ENCODE measurements at places on chromosomes 1 and 21.
A peak's percentile ranks its signal among the peaks of the same experiment; 100 is the strongest.

DNA sequence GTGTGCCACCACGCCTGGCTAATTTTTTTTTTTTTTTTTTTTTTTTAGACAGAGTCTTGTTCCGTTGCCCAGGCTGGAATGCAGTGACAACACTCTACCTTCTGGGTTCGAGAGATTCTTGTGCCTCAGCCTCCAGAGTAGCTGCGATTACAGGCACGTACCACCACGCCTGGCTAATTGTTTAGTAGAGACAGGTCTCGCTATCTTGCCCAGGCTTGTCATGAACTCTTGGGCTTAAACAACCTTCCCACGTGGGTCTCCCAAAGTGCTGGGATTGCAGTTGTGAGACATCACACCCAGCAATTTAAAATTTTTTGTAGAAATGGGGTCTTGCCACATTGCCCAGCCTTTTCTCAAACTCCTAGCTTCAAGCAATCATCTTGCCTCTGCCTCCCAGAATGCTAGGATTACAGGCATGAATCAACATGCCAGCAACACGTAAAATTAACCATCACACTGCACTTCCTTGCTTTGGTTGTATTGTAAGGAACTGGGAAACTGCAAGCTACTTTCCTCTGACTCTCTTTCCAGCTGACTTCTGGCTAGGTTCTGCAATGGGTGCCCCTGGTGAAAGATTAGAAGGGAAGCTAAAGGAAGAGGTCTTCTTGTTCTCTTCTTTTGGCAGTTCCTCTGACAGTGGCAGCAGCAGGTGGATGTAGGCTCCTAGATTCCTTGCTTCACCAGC lies 13.9 kb upstream of the IL6R start:
- no peak for DNase-seq

- no peak for DNase-seq
These were observed 86.0 kb downstream of the UBIAD1 start for GRCh38 chr1:11358984-11359383.

GRCh38 chr1:37458551-37458950 lies 15.8 kb upstream of the ZC3H12A start:
- DNase-seq: no peak

DNA sequence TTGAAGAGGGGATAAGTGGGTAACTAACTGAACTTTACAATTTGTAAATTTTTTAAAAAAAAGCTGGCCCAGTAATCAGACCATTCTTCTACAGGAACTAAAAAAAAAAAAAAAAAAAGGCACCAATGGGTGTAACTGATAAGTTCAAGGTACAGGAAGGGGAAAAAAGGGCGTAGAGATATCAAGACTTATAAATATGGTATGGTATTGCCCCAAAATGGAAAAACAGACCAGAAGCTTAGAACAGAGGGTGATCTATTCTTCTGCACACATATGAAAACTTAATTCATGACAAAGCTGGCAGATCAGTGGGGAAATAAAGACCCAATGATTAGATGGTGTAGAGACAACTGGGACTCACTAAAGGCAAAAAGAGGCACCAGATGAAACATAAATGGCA lies 58.9 kb downstream of the LHX4 start:
- DNase-seq: no peak

- DNase-seq: no peak
These were observed 17.5 kb downstream of the SLC19A1 start for GRCh38 chr21:45524756-45525152.

GRCh38 chr1:102470767-102471166 lies 474.0 kb upstream of the OLFM3 start:
- no peak for DNase-seq

DNA sequence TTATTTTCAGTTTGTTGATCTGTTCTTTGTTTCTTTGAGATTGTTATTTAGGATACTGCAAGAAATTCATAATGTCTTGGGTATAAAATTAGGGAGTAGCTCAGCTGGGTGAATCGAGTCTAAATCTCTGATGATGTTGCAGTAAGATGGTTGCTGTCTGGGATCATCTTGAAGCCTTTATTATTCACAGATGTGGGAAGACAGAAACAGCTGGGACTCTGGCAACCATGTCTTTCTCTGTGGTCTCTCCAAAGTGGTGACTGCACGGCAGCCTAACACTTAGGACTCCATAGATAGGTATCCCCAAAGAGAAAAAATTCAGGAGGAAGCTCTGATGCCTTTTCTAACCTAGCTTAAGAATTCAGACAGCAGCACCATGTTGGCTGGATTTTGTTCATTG lies 52.7 kb downstream of the RAP1A start:
- no peak for DNase-seq

- DNase-seq: no peak
These were observed 25.8 kb upstream of the KCNE1 start for GRCh38 chr21:34537838-34538237.

DNA sequence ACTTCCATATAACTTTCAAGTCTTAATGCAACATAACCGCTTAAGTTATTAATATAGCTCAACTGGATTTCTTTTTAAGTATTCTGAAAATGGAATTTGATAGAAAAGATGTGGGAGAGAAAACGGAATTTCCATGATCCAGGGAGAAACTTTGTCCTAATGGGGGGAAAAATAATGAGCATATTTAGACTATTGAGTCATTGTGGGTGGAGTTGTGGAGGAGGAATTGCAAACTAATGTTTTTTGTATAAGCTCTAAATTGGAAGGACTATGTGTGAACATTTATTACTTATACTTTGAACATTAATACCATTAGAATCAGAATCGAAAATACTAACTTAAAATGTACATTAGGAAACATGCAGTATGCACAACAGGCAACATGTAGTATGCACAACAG lies 159.9 kb upstream of the NEGR1 start:
- no peak for DNase-seq

- no peak for DNase-seq
These were observed 27.7 kb downstream of the SPATA45 start for GRCh38 chr1:212819726-212820125.

- no peak for DNase-seq
These were observed 39.0 kb upstream of the DIPK1A start for GRCh38 chr1:93000291-93000690.

DNA sequence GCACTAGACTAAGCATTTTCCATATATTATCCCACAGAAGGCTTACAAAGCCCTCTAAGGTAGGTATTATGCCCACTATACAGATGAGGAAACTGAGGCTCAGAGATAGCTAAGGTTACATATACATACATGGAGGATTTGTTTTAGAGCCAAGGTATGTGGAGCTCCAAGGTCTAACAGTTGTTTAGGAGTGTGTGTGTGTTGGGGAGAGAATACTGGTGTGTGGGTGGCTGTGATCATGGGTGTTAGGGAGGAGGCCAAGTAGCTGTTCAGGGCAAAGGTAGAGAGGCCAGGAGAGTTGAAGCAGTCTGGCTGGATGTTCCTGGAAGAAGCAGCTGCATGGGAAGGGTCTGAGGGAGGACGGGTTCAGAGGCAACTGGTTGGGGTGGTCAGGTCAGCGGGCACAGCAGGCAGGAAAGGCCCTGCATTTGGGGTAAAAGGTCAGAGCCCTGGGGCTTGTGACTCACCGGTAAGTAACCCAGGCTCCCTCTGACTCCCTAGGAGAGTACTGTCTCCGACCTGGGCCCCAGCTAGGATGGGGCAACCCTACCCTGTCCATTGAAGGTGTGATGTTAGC lies 5.1 kb upstream of the LDLRAP1 start:
- no peak for DNase-seq

DNA sequence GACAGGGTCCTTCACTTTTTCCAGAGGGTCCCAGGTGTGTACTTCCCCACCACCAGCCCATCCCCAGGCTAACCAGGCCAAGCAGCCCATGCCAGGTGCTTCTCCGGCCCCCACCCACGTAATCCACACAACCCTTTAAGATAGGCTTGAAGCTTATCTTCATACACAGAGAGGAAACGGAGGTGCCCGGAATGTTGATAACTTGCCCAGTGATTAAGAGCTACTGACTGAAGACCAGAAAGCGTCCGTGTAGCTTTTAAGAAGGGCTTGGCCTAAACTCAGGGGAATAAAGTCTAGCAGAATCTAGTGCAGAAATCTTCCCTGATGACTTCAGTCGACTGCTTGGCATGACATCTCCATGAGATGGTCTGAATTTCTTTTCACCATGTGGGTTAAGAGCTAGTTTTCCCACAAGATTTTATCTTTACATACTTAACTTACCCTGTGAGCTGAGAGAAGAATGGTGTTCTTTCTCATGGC lies 138.7 kb downstream of the GALNT2 start:
- no peak for DNase-seq

GRCh38 chr1:181090641-181091126 lies 2.2 kb downstream of the IER5 start:
- peak; percentile 68 for DNase-seq

GRCh38 chr1:59779949-59780348 lies 34.8 kb upstream of the HOOK1 start:
- DNase-seq: no peak

DNA sequence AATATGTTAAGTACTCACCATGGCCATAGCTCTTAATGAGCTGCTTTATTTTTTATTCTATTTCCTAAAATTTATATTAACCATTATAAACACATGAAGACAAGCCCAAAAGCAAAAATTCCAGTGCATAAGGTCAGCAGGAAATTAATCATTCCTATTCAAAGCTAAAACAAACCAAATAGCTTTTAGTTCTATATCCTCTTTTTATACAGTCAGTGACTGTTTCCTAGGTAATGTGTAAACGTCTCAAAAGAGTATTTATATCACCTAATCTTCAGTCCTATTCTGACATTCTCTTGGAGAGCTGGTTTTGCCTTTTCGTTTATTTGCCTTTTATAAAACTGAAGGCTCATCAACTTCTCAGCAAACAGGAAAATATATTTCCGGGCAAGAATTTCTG lies 4.2 kb downstream of the GOLPH3L start:
- no peak for DNase-seq

- DNase-seq: no peak
These were observed 38.0 kb upstream of the PPP2R5A start for GRCh38 chr1:212247179-212247721.

DNA sequence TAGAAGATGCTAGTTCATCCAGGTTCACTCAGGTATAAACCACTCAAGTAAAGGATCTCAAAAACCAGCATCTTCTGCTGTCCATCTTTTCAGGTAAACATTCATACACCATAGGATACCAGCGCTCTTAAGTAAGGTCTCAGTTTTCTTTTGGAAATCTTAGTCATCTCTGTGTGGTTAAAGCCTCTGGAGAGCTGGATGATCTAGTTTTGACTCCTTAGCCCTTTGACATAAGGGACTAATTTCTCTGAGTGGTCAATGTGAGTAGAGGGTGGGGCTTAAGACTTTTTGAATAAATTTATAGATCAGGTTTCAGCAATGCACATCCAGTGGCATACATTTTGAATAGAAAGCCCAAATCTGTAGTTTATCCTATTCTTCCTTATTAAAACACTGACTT lies 92.3 kb downstream of the CTH start:
- no peak for DNase-seq

GRCh38 chr21:34887725-34888568 lies 161.2 kb downstream of the RUNX1 start:
- peak; percentile 95 for DNase-seq

GRCh38 chr21:16264319-16264718 lies 534.5 kb downstream of the USP25 start:
- no peak for DNase-seq

- DNase-seq: no peak
These were observed 3.8 kb upstream of the EPB41 start for GRCh38 chr1:28910379-28911115.

- no peak for DNase-seq
These were observed 239.1 kb downstream of the RERE start for GRCh38 chr1:8578132-8578877.

- peak; percentile 1 for DNase-seq
These were observed 87.0 kb upstream of the BTG3 start for GRCh38 chr21:17699524-17700189.

DNA sequence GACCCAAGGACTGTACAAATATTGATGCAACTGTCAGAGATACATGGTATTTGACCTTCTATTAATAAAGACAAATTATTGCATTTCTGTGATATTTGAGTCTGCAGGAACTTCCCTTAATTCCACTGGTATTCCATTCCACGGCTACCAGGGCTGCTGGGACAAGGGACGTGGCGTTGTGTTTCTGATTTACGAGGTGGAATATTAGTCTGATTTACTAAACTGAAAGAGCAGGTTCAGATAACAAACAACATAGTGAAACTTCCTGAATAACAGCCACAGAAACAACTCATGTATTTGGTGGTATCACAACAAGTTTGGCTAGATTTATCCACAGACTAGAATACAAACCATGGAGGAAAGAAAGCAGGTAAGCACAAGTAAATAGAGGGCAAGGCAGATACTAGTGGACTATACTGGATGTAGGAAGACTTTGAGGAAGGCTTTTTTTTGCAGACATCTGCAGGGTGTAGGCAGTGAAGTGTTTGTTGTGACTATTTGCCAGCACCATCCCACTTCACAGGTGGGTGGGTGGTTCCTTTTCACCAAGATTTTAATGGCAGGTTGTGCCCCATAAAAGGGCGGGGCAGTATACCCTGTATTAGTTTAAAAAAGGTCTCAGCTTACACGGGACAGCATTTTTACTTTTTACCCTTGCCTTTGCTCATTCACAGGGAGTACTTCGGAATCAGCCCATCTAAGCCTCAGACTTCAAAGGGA lies 100.4 kb downstream of the FGGY start:
- no peak for DNase-seq

DNA sequence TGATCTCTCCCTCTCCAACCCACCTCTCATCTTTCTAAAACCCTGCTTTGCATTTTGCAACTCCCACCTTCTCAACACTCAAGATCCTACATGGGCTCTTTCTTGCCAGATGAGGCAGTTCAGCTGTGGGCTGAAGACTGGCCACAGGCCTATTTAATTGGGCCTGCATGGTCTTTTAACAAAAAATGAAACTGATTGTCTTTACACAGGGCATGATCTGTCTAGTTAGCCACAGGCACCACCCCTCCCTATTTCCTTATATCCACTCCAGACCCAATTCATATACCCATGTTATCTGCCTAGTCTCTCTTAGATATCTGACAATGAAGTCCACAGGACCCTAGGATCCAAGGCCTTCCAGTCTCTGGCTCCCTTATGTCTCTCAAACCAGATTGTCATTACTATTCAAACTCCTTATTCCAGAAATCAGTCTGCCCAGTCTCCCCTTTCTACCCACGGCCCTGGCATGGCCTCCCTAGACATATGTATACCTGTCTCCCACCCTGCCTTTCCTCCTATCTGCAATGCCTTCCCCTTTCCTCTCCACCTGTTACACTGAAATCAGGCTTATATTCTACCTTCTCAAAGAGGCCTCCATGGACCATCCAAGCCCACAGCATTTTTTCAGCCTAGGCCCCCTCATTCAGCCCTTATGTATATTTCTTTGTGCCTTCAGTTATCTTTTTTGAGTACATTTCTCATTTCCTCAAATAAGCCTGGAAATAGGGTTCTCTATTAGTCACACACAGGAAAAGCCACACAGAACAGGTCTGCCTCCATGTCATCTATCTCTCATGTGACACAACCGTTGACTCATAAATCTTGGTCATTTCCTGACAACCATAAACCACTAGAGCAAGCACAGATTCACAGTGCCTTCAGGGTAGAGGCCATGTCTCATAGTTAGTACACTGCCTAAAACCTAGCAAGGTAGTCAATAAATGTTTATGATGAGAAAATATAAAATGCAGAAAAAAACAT lies 39.0 kb downstream of the LPAR3 start:
- peak; percentile 54 for DNase-seq

- no peak for DNase-seq
These were observed 55.3 kb upstream of the EIF4G3 start for GRCh38 chr1:21232044-21232443.

- peak; percentile 82 for DNase-seq
These were observed 50.0 kb upstream of the SLC19A1 start for GRCh38 chr21:45592208-45592619.

Measured in activated T-cell treated with anti-CD3 and anti-CD28 coated beads, Interleukin-2, amount 50 U/mL, for 72 hours (primary cell).